ENCODE measurements at places on chromosomes 5 and 9.

DNA sequence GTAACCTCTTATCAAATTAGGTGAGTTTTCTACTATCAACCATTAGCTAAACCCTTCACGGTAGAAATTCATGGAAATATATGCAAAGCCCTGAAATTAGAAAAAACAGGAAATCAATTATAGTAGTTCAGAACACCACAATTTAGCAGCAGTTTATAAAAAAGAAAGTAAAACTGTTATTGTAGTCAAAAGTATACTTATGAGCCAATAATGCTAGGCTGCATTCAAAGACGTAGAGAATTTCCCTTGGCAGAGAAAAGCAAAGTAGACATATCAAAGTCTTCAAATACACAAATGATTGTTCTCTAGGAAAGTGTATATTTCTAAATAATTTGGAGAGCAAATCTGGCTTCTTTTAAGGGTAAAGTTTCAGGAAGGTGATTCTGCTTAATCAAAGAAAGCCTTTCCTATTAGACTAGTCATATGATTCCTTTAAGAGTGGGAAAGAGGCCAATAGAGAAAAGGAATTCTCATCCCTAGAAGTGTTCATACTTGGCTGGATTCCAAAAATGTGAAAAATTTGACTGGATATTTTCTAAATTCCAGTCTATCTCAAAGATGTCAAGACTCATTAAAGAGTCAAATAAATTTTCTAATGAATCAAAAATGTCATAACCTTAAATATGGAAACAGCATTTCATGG lies 185.5 kb downstream of the SMC2 start:
- DNase-seq = no peak

DNA sequence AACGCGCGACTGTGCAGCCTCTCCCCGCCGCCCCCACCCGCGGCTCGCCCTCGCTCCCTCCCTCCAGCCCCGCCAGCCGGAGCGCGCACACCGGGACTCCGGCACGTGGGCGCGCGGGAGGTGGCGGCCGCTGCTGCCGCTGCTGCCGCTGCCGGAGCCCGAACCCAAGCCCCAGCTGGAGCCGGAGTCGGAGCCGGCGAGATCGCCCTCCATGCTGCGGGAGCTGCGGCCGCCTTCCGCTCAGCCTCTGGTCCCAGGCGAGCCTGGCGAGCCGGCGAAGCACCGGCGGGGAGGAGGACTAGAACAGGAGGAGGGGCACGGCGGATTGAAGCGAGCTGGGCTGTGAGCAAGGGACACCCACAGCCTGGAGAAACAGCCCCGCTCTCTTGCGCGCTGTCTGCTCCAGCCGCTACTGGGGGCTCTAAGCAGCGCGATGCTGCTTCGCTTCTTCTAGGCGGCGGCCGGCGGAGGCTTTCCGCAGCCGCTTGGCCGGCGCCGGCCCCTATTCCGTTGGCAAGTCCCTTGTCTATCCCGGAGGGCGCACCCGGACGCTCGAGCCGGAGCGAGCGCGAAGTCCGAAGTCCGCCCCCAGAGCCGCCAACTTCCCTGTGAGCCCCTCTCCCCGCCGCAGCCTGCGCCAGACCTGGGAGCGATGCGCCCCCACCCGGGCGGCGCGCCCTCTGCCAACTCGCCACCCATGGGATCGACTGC lies 598.7 kb upstream of the SGCD start:
- DNase-seq = no peak

GRCh38 chr9:136690104-136690805 lies 3.0 kb upstream of the AGPAT2 start:
- no peak for DNase-seq

DNA sequence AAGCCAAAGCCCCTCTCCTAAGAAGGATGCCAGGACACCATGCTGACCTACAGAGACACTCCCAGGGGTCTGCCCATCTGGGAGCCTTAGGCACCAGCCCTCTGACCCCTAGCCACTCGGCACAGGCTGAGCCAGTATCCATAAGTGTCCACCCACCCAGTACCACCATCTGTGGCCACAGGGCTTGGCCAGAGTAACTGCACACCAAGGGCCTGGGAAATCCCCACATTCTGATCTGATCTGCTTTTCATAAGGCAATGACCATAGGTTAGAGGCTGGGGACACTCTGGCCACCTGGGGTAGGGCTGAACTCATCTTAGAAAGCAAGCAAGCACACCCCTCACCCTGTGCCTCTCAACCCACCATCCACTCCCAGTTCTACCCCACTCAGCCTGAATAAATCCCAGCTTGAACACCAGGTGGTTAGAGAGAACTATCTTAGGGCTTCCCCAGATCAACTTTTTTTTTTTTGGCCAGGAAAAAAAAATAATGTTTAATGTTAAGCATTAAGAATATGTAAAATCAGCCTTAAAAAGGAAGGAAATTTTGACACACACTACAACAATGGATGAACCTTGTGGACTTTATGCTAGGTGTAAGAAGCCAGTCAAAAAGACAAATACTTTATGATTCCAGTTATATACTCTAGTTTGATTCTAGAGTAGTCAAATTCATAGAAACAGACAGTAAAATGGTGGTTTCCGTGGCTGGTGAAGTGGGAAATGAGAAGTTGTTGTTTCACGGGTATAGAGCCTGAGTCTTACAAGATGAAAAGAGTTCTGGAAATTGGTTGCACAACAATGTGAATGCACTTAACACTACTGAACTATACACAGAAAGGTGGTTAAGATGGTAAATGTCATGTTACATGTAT lies 6.2 kb downstream of the GNPDA1 start:
- no peak for DNase-seq

DNA sequence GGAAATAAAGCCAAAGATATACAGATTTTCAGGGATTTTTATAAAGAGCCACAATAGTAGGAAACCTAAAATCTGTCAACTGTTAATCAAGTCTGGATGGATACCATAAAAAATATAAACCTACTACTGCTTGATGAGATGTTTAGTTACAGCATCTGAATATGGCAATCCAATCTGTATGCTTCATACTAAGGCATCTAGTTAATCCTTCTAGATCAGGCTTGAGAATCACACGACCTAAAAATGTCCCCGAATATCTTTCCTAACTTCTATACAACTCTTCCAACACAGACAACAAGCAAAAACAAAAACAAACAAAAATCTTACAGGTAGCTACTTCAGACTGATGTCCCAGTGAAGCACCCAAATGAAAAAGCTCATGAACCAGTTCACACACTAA lies 29.8 kb downstream of the SSBP2 start:
- DNase-seq = no peak

- DNase-seq = no peak
These were observed 166.4 kb downstream of the PBX3 start for GRCh38 chr9:125913551-125913950.

DNA sequence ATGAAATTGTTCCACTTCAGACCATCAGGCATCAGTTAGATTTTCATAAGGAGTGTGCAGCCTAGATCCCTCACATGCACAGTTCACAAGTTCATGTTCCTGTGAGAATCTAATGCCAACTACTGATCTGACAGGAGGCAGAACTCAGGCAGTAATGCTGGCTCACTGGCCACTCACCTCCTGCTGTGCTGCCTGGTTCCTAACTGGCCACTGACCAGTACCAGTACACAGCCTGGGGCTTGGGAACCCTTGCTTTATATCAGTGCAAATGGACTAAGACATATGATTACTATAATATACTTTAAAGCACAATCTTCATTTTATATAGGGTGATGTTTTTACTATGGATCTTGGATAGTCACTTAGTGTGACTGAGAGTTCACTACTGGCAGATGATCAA lies 259.2 kb downstream of the SLCO4C1 start:
- no peak for DNase-seq

DNA sequence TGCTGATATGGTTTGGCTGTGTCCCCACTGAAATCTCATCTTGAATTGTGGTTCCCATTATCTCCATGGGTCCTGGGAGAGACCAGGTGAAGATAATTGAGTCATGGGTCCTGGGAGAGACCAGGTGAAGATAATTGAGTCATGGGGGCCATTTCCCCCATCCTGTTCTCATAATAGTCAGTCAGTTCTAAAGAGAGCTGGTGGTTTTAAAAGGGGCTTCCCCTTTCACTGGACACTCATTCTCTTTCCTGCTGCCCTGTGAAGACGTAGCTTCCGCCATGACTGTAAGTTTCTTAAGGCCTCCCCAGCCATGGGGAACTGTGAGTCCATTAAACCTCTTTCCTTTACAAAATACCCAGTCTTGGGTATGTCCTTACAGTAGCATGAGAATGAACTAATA lies 99.6 kb downstream of the TRIM32 start:
- DNase-seq = no peak

DNA sequence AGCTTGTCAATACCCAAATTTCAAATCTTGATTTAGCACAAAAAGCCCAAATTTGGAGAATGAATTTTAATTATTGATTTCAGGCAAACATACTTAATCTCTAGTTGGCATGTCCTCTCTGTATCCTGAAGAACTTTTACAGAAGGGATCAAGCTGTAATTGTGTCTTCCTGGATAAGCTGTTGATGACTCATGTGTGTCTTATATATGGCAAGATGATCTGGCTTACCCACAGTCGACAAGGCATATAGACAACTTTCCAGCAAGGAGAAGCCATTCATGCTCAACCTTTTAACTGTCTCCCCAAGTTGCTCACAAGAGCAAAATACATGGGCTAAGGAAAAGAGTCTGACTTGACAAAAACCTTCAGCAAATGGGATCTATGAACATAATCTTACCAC lies 112.5 kb upstream of the SLCO6A1 start:
- no peak for DNase-seq

DNA sequence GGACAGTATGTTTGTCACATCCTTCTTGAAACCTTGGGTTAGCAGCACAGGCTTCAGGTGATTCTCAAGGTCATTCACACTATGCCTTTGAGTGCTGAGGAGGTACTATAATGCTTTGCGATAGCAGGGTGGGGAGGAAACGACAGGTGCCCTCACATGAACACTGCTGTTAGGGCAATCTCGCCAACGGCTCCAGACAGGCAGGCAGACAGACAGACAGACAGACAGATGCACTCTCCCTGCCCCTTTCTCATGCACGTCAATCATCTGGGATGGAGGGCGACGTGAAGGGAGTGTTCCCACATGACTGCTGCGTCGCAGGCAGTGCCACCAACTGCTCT lies 82.9 kb downstream of the RAPGEF1 start:
- DNase-seq = no peak

- no peak for DNase-seq
These were observed 99.2 kb downstream of the PPP2R2B start for GRCh38 chr5:146779211-146779869.

- no peak for DNase-seq
These were observed 30.3 kb downstream of the ANGPTL2 start for GRCh38 chr9:127092041-127092608.

DNA sequence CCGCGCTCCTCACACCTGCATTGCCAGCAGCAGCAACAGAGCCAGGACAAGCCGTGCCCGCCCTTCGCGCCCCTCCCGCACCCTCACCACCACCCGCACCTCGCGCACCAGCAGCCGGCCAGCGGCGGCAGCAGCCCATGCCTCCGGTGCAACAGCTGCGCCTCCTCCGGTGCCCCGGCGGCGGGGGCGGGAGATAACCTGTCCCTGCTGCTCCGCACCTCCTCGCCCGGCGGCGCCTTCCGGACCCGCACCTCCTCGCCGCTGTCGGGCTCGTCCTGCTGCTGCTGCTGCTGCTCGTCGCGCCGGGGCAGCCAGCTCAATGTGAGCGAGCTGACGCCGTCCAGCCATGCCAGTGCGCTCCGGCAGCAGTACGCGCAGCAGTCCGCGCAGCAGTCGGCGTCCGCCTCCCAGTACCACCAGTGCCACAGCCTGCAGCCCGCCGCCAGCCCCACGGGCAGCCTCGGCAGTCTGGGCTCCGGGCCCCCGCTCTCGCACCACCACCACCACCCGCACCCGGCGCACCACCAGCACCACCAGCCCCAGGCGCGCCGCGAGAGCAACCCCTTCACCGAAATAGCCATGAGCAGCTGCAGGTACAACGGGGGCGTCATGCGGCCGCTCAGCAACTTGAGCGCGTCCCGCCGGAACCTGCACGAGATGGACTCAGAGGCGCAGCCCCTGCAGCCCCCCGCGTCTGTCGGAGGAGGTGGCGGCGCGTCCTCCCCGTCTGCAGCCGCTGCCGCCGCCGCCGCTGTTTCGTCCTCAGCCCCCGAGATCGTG lies 517 bp downstream of the KCNN2 start:
- DNase-seq = peak; percentile 5

- DNase-seq = no peak
These were observed 74.9 kb downstream of the UNC13B start for GRCh38 chr9:35236692-35237091.

- DNase-seq = peak; percentile 77
These were observed 5.9 kb downstream of the ABCA2 start for GRCh38 chr9:137021979-137022661.

DNA sequence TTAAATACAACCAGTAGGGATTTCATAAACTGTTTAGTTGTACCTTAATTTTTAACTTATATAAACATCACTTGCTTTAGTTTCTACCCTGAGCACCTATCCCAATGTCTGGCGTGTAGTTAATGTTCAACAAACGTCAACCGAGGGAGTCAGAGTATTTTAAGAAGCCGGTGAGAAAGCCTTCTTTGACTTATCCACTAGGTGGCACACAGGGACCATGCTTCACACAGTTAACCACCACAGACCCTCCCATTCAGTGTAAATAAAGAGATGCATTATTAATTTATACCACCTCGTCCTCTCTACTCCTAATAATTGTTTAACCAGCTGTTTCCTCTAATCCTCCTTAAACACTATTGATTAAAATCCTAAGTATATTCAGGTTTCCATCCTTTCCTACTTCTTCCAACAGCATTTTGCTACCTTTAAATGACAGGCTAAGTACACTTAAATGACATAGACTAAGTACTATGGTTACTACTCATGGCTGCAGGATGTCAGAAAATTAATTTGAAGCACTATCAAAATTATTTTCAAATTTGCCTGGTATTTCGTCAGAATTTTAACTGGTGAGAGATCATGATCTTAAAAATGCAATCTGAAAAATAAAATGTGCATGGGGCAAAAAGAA lies 2.3 kb downstream of the HAPLN1 start:
- DNase-seq = peak; percentile 50

DNA sequence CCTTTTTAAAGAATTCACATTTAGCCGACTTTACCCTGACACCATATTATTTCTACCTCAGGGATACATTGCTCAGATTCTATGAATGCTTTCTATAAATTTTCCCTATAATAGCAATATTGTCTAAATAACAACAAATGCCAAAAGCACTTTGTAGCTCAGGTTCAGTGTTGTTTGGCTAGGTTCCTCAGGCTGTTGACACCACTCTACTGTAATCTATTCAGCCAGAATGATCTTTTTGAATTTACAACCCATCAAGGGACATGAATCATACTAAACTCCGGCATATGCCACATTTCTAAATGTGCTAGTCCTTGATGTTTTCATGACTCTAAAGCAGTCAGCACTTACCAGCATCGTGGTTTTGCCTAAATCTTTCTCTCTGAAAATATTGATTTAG lies 641.5 kb upstream of the CDH10 start:
- DNase-seq = no peak

- DNase-seq = no peak
These were observed 21.5 kb downstream of the INIP start for GRCh38 chr9:112696461-112696860.

DNA sequence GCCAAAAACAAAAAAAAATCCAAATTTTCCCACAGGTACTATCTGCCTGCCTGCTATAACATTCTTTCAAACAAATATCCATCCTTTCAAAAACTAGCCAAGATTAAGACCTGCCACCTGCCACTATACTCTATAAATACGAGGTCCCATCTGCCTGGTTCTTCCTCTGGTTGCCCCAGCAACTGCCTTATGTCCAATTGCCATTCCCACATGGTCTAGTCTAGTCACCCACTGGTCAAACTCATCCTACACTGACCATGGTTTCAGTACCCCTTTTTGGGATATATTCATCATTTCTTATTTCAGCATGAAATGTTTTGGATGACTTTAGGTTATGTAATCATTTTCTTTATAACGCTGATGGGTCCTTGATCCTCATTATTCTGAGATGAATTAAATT lies 95.1 kb upstream of the CCNG1 start:
- no peak for DNase-seq
